Stromal cell of bone marrow (primary cell): ENCODE measurements at places on chromosomes 2 and 18.
A peak's percentile ranks its signal among the peaks of the same experiment; 100 is the strongest.

DNA sequence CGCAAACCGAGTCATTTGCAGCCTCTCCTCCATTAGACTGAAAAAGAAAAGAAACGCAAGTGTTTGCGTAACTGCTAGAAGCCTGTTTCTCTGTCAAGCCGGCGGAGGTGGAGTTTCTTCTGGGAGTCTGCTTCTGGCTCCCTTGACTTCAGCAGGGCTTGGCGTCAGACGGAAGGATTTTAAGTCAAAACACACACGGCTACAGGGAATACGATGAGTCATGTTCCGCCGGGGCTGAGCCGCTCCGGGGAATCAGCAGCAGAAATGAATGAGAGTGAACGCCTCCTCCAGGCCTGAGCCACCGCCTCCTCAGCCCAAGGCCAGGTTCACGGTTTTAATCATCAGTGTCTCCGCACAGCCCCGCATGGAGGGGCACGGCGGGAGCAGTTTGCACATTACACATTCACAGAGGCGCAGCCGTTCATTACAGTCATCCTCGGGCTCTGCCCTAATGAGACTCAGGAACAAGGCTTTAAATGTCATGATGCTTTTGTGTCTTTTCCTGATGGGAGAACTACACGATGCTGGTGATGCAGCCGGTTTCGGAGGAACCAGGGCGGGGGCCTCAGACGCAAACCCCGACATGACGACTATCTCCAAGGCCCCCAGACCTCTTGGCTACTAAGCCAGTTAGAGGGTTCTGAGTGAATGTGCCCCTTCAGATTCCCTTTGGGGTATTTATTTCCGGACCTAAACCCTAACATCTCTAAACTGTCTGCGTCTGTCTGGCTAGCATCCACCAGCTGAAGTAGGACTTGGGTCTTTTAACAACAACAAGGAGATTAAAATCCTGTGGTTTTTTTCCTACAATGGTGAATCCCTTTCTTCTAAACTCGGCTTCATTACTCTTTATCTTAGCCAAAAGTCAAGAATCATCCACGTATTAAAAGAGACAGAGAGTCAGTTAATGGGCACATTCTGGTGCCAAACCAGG is 11.1 kb upstream of the SCG2 start:
- peak; percentile 98 for DNase-seq

DNA sequence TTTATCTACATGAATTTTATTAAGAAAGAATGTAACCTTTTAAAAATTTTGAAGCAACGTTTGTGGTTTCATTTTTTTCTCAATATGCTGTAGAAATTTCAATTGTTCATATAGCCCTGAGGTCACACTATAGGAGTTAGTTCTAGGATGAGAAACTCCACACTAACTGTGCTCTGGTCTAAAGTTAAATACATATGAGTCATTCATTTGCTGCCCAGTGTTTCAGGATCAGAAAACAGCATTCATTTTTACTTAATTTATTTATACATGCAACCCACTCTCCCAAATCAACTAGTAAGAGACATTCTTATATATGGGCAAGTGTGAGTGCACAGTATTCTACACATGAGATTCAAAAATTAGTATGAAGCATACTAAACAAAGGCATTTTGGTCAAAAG is 137.9 kb downstream of the DOCK10 start:
- DNase-seq: no peak

DNA sequence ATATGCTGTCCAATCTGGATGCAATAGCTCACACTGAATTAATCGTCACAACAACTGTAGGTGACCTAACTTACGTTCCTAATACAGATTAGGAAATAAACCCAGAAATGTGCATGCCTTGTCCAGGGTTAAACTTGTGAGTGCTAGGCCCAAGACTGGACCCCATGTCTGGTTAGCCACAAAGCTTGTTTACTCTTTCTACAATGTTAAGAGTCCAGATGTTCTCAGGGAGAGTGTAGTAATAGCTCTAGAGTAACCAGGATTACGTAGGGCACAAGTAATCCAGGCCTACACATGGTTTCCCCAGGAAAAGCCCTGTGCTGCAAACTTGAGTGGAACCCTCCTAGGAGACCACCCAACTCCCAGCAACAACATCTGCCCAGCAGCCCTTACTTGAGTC is 26.2 kb downstream of the TRIB2 start:
- DNase-seq: no peak

DNA sequence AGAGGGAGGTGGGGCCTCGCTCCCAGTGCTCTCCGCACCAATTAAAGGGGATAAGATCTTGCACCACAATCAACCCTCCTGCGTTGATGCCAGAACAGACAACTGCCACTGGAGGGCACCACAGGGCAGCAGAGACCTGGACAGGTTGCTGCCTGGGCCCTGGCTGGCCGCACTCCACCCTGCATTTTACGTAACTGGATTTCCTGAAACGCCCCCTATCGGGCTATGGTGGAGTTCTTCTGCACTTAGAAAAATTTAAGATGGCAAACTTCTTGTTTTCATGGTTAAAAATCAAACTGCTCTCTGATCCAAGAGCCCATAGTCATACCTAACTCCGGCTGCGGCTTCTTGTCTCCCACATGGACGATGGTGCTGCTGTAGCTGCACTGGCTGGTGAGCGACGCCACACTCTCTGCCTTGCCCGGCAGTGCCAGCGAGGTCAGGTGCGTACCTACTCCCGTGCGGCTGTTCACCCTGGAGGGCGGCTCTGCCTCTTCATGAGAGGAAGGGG is 16.8 kb upstream of the HES6 start:
- DNase-seq: peak; percentile 13

GRCh38 chr2:241007880-241008710 is 9.7 kb downstream of the SNED1 start:
- no peak for DNase-seq

- DNase-seq: peak; percentile 62
Observed at GRCh38 chr2:118386641-118387302, 298.5 kb downstream of the INSIG2 start.

- no peak for DNase-seq
Observed at GRCh38 chr2:128640166-128640844, 321.6 kb upstream of the HS6ST1 start.

GRCh38 chr2:106085181-106085940 is 108.7 kb downstream of the UXS1 start:
- peak; percentile 27 for DNase-seq

- DNase-seq: no peak
Observed at GRCh38 chr2:167924556-167924955, 322.8 kb downstream of the STK39 start.

DNA sequence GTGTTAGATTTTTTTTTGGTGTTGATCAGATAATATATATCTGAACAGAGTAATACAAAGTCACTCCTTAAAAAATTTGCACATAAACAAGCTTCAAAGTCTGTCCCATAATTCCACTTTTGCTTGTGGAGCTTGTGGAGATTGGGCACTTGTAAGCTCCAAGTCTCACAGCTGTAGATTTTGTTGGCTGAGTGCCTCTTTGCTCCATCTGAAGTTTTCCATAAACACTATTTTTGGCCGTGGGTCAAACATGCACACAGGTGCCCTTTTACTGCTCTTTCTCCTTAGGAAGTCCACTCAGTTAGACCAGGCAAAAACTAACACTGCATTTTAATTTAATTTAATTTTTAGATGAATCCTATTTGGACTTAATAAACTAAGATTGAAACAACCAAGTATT is 3.6 kb upstream of the KCNJ13 start:
- no peak for DNase-seq

DNA sequence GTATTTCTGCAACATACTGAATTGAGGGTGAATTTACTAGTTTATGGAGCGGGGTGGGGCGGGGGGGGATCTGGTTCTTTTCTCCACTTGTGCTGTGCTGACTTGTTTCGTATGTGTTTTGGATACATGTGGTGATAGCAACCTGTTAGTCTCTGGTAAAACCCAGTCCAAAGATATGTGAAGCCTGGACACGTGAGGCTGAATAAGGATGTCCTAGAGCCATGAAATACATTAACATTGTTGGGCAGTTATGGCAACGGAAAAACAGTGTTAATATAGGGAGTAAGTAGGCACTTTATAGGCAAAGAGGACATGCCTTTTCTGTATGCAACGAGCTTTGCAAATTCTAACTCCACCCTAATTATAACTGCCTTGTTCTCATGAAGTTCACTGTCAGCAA is 42.1 kb upstream of the NEMP2 start:
- no peak for DNase-seq

DNA sequence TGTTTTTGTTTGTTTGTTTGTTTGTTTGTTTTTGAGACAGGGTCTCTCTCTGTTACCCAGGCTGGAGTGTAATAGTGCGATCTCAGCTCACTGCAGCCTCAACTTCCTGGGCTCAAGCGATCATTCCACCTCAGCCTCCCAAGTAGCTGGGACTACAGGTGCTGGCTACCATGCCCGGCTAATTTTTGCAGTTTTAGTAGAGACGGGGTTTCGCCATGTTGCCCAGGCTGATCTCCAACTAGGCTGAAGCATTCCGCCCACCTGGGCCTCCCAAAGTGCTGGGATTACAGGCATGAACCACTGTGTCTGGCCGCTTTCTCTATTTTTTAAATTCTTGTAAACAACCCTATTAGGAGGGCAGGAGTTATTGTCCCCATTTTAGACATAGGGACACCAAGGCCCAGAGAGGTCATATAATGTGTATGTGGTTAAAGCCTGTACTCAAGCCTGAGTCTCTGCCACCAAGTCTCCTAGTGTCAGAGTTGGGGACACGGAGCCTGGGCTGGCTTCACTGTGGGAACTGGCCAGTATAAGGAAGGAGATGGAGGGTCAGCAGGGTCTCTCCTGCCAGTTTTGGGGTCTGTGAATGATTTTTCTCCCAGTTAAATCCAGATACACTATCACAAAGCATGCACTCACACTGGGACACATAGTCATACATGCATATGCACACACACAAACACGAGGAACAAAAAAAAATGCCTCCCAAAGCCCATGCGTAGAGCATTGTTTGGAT is 27.5 kb upstream of the MCFD2 start:
- DNase-seq: no peak

DNA sequence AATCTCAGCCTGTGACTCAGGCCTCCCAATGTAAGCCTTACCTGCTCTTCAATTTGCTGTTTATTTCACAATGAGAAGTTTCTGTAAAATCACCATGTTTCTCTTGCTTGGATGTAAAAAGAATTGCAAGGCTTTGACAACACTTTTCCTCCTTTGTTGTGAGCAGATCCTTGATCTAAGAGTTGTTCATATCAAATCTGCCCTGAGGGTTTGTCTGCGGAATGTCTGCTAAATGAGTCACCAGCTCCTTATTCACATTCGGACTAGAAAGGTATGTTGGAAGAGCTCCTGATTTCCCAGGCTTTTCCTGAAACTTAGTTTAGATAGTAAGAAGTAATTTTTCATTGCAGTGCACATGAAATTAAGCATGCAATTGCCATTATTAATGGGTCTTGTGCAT is 268.2 kb upstream of the TCF4 start:
- no peak for DNase-seq

DNA sequence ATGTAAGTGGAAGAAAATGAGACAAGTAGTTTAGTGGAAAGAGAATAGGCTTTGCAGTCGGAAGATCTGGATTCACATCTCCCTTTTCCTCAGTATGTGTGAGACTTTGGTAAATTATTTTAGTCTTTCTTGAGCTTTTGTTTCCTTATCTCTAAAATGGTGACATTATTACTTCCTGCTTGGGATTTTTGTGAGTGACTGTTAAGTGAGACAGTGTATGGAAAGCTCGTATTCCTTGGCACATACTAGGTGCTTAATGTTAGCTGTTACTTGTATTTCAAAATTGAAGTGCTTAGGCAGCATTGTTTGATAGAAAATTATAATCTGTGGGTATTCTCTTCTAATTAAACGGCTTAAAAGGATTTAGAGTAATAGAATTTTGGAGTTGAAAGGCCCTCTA is 2.0 kb downstream of the ZNF638 start:
- no peak for DNase-seq

- DNase-seq: no peak
Observed at GRCh38 chr2:37653093-37653492, 18.3 kb downstream of the CDC42EP3 start.

DNA sequence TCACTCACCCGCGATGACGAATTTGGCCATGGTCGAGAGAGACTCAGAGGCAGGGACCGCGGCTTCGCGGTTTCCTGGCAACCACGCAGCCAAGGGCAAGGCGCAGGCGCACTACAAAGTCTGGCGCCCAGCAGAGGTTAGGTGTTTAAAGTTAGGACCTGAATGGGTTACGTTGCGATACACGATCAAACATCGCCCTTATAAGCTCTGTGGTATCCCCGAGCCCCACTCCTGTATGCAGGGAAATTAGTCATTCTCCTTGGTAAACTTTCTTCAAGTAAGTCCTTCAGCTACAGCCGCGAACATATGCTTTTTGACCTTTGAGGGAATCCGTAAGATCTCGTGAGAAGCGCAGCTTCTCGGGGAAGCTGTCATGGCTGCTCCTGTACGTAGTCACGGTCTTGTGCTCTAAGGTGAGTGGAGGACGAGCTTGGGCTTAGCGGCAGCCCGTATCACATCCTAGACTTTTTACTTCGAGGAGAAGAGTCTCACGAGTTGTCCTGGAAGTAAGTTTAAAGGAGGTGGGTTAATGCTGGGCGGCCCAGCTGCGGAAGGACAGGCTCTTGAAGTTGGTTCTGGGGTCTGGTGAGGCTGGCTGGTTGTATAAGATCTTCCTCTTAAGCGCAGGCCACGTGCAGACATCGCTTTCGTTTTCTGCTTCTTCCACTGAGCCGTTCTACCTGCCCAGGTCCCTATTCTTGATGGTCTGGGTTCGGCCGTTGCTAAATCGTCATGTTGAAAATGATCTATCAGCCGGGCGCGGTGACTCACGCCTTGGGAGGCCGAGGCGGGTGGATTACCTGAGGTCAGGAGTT is at the start of the genes FASTKD2 and MDH1B:
FASTKD2 (plus strand) TSS at position 365 of the 815 bp plus-strand sequence. CDS start 1,088 bp downstream, outside the sequence.
MDH1B (minus strand) TSS at position 87 of the 815 bp plus-strand sequence; CDS start at position 30, 57 bp downstream.
- DNase-seq: peak; percentile 94

DNA sequence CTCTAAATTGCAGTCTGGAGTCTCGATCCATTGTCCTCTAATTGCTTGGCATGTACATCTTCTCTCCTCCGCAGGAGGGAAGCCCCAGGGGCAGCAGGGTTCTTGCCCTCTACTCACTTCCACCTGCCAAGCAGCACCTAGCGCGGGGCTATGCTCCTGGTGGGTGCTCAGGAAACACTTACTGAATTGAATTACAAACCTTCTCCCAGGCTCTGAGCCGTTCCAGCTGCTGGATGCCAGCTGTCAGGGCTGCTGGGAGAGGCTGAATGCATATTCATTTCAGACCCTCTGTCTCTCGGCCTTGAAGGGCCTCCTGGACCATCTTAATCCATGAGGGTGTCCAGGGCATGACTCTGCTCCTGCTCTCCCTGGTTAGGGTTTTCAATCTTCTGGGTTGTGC is 94.0 kb downstream of the CELF4 start:
- no peak for DNase-seq

GRCh38 chr18:55395799-55396198 is 192.2 kb downstream of the TCF4 start:
- DNase-seq: no peak

DNA sequence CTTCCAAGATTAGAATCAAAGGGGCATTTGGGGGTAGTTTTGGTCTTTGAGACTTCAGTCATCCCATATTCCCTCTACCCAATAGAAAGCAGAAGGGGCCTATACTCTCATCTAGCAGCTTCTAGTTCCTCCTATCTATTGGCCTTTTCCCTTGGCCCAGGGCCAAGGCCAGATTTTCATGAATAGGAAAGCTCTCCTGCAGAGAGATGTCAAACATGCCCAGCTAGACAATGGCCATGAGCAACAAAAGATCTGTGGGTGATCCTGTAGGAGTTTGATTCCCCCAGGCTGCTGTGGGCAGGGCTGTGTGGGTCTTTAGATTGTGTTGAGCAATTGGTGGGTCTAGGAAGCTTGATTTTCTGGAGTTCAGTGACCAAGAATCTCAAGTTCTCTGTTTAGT is 2.9 kb upstream of the ADCYAP1 start:
- DNase-seq: no peak

GRCh38 chr2:30645081-30645744 is 162.0 kb downstream of the CAPN13 start:
- no peak for DNase-seq
